ENCODE measurements at places on chromosomes 7 and 10. TPM values are rescaled to one million over a fixed set of nuclear protein-coding genes. Genes with fewer than 3 reads are reported as not detected.

DNA sequence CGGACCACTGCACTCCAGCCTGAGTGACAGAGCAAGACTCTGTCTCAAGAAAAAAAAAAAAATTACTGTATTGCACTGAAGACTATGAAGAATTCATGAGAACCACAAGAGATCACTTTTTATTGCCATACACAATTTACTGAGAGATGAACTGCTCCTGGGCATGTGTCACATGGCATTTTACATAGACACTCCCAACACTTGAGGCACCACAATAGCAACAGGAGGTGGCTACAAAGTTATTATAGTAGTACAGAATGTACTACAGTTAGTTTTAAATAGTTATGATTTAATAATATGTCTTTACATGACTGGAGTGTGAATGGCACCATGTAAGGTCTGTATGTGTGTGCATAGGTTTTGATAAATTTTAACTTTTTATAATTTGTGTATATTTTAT is 70.6 kb downstream of the KMT2E start:
- peak; percentile 17 for DNase-seq

DNA sequence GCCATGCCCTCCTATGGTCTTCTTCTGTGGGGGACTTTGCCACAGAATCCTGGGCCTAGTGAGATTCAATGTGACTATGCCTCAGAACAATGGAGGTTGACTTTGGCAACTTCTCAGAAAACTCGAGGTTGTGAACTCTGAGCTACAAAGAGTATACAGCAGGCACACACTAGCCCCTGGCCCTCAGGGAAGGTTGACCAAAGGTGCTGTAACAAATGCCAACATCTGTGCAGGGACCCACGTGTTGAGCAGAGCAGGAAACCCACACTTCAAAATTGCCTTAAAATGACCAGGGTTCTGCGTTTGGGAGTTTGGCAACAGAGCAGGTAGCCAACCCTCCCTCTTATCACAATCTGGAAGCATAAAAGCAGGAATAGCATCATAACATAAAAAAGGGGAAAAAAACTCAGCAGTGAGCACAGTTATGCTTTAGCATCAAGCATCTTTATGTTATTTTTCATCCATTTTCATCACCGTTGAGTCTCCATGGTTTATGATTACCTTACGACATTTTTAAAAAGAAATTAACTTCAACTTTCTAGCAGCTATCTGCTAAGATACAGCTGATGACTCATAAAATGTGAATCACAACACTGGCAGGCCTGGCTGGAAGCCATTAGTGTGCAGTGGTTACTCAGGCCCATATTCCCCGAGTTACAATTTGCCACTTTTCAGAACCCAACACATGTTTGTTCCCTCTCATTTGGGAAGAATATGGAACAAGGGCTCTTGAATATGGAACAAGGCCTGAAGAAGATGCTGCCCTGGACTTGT is 11.1 kb downstream of the PRLHR start:
- DNase-seq, result no peak

DNA sequence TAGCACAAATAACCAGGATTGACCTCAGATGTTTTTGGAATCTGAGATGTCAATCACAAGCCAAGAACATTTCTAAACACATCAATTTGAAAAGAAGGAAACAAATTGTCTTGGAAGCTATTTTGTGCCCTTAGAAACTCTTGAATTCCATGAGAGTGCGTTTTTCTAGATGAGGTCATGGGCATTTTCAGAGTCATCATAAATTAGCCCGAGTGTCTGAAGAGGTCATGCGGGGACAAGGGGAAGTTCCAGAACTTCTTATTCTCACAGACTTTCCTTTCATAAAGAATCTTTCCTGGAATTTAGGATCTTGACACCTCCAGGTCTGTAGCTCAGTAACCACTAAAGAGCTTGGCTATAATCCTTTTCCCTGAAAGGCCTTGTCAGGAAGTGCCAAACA is 28.2 kb downstream of the IL2RA start:
- DNase-seq, result no peak

DNA sequence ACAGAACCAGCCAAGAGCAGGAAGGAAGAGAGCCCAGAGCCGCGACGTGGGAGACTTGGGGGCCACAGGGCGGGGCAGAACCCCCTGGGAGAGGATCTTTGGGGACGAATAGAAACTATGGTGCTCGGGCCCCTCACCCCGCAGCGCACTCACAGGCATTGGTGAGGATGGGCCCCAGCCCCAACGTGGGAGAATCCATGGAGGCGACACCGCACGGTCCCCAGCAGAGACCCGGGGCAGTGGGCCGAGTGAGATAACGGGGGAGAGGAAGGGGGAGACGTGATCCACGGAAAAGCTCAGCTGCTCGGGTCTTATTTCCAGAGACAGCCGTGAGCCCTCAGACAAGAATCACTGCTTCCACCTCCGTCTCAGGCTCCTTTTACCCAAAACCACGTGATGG is 222.4 kb downstream of the TCERG1L start:
- no peak for DNase-seq

- DNase-seq, result no peak
Measured at GRCh38 chr7:4714767-4715409, 32.8 kb downstream of the FOXK1 start.

GRCh38 chr10:100662067-100662466 is 83.3 kb upstream of the PAX2 start:
- no peak for DNase-seq

- DNase-seq, result no peak
Measured at GRCh38 chr10:128833671-128834070, 633.4 kb upstream of the MGMT start.

- DNase-seq, result no peak
Measured at GRCh38 chr7:147999962-148000361, 590.6 kb upstream of the C7orf33 start.

GRCh38 chr7:1892011-1892965 is 222.2 kb downstream of the ELFN1 start:
- no peak for DNase-seq

DNA sequence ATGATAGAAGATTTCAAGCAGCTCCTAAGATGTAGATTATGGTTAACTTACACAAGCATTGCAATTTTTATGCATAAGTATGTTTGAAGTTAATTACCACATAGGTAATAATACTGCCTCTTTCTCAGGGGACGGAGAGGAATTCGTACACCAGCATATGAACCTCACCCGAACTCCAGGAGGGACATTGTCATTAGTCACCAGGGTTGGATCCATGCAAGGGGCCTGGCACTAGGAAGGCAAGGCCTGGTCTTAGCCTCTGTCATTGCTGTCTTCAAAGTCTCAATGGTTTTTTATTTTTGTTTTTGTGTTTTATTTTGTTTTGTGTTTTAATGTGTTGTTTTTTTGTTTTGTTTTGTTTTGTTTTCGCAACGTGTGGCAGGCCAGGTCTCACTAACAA is 145.6 kb upstream of the PPP2R2D start:
- DNase-seq, result no peak

DNA sequence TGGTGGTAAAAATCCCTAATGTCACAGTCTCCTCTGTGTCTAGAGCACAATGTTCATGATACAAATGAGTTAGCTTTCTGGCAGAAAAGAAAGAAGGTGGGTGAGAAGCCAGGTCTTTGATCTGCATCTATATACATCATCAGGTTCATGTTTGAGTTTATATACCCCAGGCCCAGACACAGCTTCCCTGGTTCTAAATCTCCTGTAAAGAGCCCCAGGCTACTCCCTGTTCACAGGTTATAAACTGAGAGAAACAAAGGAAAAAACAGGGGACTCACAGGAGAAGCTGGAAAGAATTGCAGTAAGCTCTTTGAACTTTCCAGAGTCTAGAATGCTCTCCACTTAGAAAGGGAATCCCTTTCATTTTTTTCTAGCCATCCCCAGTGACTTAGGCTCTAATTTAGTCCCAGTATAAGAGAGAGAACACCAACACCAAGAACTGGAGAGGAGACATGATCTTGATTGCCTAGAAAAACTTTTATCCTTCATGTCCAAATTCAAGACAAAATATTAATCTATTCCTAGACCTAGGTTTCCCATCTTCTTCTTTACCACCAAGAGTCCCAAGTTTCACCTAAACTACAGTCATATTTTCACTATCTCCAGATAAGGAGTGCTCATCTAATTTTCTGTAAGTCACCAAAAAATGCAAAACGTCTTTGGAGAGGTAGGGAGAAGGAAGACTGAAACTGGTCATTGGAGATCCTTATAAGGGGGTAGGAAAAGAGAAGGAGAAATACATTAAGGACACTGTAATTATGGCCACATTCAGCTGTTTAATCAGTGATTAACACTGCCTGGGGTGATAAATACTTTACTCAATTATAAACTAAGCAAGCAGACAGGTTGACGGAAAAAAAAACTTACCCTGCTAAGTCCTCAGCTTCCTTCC is 469 bp downstream of the MSS51 start:
- DNase-seq, result no peak

- no peak for DNase-seq
Measured at GRCh38 chr7:149595541-149595940, 97.9 kb upstream of the ZNF746 start.

GRCh38 chr10:7359954-7360353 is 50.9 kb downstream of the SFMBT2 start:
- DNase-seq, result no peak

DNA sequence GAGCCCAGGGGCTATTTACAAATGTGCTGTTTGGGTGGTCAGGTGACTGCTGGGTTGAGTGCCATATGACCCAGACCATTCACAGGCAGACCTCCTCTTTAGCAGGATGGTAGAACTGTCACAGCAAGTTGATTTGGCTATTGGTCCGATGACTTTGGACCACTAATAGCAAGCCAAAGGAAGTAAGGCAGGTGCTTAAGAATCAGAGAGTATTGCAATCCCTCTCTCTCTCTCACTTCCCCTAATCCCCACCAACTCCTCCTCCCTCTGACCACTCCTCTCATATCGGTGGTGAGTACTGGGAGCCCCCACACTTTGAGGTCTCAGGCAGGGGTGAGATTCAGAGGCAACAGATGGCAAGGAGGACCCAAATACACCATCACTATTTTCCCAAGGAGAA is 165.3 kb downstream of the TRIL start:
- no peak for DNase-seq

DNA sequence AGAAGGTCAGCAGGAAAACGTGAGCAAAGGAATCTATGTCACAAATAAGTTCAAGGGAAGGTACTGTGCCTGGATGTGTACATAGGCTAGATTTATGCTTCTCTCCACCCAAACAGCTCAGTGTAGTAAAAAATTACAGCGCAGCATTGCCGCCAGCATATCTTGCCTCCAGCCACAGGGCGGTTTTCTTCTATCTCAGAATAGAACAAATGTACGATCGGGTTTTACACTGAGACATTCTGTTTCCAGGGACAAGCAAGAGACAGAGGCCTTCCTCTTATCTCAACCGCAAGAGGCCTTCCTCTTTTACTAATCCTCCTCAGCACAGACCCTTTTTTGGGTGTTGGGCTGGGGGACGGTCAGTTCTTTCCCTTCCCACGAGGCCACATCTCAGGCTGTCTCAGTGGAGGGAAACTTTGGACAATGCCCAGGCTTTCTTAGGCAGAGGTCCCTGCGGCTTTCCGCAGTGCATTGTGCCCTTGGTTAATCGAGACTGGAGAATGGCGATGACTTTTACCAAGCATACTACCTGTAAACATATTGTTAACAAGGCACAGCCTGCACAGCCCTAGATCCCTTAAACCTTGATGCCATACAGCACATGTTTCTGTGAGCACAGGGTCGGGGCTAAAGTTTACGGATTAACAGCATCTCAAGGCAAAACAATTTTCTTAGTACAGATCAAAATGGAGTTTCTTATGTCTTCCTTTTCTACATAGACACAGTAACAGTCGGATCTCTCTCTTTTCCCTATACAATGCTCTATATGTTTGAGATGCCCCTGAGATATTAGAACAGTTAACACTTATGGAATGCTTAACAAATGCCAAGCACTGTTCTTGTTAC is 11.6 kb upstream of the ABHD11 start:
- DNase-seq, result no peak

- no peak for DNase-seq
Measured at GRCh38 chr10:14926722-14927416, 27.0 kb downstream of the DCLRE1C start.

GRCh38 chr10:120011359-120012130 is 119.0 kb downstream of the SEC23IP start:
- DNase-seq, result no peak

GRCh38 chr7:5690931-5691473 is 90.5 kb downstream of the RNF216 start:
- DNase-seq, result peak; percentile 89

DNA sequence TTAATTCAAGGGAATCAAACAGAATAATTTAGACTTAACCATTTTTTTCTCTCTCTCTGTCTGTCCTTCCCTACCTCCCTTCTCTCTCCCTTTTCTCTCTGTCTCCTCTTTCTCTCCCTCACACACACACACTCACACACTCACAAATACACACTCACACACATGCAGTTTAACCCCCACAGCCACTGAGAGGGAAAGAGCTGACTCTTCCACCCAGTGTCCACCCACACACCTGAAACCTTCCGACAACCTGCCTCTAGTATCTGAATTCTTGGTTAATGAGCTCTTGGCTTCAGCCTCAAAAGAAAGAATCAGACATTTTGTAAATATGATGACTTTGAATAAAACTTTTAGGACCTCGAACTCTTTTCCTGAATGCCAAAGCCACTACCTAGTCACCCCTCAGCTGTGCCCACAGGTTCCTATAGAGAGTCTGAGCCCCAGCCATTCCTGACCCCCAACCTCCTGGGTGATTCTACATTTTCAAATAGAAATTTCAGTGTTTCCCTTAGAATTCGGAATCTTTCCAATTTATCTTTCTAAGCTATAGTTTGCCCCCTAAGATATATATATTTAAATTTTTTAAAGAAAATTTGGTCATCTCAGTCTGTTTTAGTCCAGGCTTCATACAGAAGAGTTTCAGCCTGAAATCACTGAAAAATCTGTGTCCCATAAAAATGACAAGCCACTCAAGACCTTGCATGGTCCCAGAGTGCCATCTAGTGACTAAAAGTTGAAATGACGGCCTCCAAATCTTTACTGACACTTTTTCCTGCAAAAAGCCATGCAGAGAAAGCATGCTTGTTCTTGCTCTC is 202.8 kb downstream of the IPMK start:
- no peak for DNase-seq

GRCh38 chr7:3437467-3437866 is 136.4 kb downstream of the SDK1 start:
- DNase-seq, result no peak

- DNase-seq, result no peak
Measured at GRCh38 chr10:29508554-29509244, 126.1 kb downstream of the SVIL start.

GRCh38 chr10:66717231-66717981 is 208.4 kb upstream of the LRRTM3 start:
- DNase-seq, result no peak

- no peak for DNase-seq
Measured at GRCh38 chr10:8404721-8405120, 350.2 kb downstream of the GATA3 start.

GRCh38 chr7:6179620-6180343 is 92.6 kb downstream of the CYTH3 start:
- DNase-seq, result no peak

Gene PIP
- not detected for total RNA-seq

Gene SUN3
- total RNA-seq, result not detected

Gene CCL26
- total RNA-seq, result not detected

Gene TMEM229A
- not detected for total RNA-seq

Gene DKK1
- total RNA-seq, result not detected

Gene TAX1BP1
- 110 TPM for total RNA-seq

Gene FAM131B
- 1.2 TPM for total RNA-seq

Gene LIPF
- not detected for total RNA-seq

Gene SLC26A3
- not detected for total RNA-seq

Data from gastrocnemius medialis (tissue), 4 donors.